ENCODE measurements at places on chromosomes 6 and 20. TPM values are rescaled to one million over a fixed set of nuclear protein-coding genes. Genes with fewer than 3 reads are reported as not detected.

GRCh38 chr20:32902456-32903420 is 44.0 kb downstream of the EFCAB8 start:
- peak; percentile 81 for DNase-seq

DNA sequence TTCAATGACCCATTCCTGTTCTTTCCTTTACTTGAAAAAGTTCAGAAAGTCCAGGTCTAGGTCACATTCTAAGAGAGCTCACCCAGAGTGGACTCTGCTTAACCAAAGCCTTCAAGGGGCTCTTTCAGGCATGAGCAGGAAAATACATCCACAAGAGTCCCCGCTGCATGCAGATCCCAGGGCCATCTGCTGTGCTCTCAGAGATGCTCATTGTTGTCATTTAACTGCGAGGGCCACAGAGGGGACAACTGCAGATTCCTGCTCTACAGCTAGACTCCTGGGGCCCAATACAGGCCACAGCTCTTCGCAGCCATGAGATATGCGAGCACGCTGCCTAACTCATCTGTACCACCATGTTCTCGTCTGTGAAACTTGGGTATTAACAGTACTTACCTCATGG is 295.6 kb upstream of the QKI start:
- no peak for DNase-seq

DNA sequence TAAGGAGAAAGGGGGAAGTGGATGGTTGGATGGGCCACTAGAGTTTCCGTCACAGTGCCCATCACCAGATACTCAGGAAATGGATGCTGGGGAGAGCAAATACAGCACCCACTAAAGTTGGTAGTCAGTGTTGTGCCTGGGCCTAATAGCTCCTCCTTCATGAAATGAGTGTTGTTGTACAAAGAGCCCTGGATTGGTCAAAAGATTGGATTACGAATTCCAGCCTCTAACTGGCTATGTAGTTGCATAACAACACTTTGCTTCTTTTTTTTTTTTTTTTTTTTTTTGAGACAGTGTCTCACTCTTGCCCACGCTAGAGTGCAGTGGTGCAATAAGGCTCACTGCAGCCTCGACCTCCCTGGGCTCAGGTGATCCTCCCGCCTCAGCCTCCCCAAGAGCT is 27.4 kb downstream of the KCNG1 start:
- DNase-seq, result no peak

GRCh38 chr6:47836639-47837038 is 54.8 kb downstream of the OPN5 start:
- DNase-seq, result no peak

GRCh38 chr6:21158873-21159272 is 434.7 kb upstream of the SOX4 start:
- no peak for DNase-seq

- DNase-seq, result no peak
Measured at GRCh38 chr6:125637207-125637606, 112.2 kb upstream of the HEY2 start.

- no peak for DNase-seq
Measured at GRCh38 chr6:107400616-107401147, 58.7 kb downstream of the PDSS2 start.

GRCh38 chr20:41734506-41734945 is 116.3 kb upstream of the CHD6 start:
- DNase-seq, result no peak

DNA sequence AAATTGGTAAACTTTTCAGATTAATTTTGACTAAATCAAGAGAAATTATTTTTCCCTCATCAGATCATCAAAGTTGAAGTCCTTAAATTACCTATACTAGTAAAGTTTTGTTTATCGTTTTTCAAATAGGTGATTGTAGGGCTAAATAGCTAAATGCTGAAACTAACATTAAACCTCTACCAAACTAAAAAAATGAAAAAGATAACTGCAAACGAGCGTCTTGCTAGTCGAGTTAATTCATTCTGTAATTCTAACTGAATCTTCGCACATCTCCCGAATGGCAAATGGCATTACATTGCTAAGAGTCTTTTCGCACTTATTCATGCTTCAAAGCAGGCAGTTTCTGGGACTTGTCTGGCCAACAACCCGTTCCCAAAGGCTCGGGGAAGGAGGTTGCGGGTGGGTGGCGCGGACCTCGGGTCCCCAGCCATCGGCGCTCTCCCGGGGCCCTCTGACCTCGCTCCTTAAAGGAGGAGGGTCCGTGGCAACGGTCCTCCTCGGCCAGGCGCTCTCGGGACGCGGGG is 43.8 kb downstream of the POPDC3 start:
- DNase-seq, result no peak

- no peak for DNase-seq
Measured at GRCh38 chr6:169997187-169997929, 245.9 kb downstream of the ERMARD start.

DNA sequence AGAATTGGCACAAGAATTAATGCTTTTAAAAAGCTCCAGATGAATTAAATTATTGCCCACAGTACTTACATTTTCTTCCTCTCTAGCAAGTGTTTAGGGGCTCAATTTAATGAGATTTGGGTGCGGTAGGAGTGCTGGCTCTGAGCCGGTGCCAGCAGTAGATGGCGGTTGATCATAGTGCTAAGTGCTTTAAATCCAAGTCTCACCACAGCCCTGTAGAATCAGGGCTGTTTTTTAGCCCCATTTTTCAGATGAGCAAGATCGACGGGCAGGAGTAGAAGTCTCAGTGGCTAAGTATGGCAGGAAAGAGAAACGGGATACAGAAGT is 136.9 kb upstream of the SALL4 start:
- DNase-seq, result no peak

GRCh38 chr20:10449270-10449669 is 14.2 kb downstream of the SLX4IP start:
- no peak for DNase-seq

DNA sequence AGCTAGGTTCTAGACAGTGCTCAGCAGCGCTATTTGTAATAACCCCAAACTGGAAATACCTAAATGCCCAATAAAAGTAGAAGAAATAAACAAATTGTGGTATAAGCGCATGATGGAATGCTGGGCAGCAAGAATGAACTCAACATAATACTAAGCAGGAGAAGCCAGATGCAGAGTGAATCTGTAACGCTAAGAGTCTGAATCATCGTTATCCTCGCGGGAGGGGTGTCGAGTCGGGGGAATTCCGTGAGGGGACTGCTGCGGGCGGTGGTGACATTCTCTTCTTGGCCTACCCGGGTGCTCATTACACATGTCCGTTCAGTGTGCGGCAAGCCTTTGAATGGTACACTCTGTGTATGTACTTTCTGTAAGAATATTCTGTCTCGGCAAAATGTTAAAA is 83.7 kb downstream of the SULF2 start:
- no peak for DNase-seq

- DNase-seq, result no peak
Measured at GRCh38 chr20:50648651-50649050, 42.7 kb downstream of the RIPOR3 start.

- DNase-seq, result no peak
Measured at GRCh38 chr6:91566467-91566866, 979.6 kb upstream of the MAP3K7 start.

DNA sequence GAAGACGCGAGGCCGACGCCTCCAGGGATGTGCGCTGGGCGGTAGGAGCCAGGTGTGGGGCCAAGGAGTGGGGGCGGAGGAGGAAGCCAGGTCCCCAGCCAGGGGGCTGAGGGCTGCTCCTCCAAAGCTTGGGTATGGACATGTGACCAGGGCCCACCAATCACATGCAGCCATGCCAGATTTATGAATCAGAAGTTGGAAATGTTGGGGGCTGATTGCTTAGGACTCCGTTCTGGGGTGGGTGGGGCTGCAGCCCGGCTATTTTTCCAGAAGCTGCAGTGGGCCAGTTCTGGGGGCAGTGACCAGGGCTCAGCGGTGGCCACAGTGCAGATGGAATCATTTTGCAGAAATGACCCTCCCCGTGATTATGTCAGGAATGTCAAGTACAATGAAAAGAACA is 96.0 kb downstream of the CEBPB start:
- DNase-seq, result peak; percentile 71

DNA sequence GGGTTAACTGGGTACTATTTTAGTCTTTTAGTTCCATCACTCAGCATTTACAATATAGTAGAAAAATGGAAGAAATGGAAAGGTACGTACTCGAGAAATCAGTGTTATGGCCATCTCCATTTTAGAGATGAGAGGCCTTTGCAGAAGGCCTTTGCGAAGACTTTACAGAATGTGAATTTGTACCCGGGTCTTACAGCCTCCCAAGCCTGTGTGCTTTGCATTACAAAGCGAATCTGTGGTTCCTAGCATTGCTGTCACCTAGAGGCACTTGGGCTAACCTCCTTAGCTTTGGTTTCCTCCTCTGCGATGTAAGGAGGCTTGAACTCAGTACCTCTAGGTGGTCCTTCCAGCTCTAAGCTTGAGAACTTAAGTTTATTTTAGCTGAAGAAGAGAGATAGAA is 10.9 kb downstream of the VAPB start:
- no peak for DNase-seq

- DNase-seq, result no peak
Measured at GRCh38 chr20:58649288-58650180, 1.5 kb upstream of the STX16 start.

DNA sequence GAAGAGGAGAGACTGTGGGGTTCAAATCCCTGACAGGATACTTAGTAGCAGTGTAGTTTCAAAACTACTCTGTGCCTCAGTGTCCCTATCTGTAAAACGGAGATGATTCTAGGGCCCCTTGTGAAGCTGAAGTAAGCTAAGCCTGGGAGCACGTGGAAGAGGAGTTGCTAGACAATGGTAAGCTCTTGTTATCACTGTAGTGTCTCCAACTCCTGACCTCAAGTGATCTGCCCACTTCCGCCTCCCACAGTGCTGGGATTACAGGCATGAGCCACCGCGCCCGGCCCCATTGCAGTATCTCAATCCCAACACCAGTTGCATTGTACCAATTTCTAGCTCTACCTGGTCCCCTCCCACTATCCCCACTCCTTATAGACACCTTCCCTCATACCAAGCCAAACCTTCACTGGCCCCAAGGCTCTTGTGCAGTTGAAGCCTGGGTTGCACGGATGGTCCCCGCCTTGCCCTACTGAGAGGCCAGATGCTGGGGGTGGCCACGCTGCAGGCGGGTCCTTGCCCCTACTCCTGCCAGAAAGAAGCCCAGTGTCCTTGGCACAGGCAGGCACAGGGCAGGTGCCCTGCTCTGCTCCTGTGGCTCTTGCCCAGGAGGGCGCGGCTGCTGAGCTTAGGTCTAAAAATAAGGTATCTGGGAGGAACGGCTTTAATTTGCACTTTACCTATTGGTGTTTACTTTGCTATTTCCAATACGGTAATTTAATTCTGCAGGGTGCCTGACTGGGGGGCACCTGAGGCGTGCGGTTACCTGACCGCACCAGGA is 118.1 kb downstream of the VEGFA start:
- peak; percentile 63 for DNase-seq

GRCh38 chr20:37346535-37347346 is 801 bp downstream of the SRC start:
- DNase-seq, result no peak

GRCh38 chr6:159116343-159116742 is 52.9 kb upstream of the FNDC1 start:
- no peak for DNase-seq

GRCh38 chr6:53202052-53202451 is 53.4 kb upstream of the GCM1 start:
- no peak for DNase-seq

DNA sequence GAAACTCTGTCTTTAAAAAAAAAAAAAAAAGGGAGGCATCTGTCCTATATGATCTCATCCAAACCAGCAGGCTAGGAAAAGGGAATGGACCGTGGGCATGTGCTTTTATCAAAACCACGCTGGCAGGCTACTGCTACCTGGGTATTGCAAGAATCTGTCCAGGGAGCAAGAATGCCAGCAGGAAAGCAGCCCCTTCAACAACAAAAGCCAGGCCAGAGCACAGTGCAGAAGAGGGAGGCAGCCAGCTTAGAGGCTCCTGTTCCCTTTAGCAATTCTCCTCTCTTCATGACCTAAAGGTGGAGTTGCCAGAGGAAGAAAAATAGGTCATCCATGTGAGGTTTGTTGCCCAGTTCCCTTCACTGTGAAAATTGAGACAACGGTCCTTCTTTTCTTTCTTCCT is 18.2 kb downstream of the TBC1D20 start:
- no peak for DNase-seq

GRCh38 chr6:52610011-52610410 is 33.2 kb upstream of the TRAM2 start:
- DNase-seq, result no peak

- DNase-seq, result no peak
Measured at GRCh38 chr20:32077190-32077589, 25.1 kb downstream of the HCK start.

DNA sequence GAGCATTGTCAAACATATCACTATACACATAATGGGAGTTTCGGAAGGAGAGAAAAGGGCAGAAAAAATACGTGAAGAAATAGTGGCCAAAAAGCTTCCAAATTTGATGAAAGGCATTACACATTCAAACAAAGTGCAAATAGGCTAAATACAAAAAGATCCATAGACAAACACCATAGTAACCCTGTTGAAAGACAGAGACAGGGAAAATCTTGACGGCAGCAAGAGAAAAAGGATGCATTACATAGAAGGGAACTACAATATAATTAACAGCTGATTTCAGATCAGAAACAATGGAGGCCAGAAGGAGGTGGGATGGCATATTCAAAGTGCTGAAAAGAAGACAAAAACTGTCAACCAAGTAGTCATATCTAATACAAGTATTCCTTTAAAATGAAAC is 170.8 kb downstream of the MRPL14 start:
- no peak for DNase-seq

GRCh38 chr6:42301986-42302385 is 84.3 kb upstream of the MRPS10 start:
- DNase-seq, result no peak

GRCh38 chr6:1940381-1940780 is 305.0 kb downstream of the GMDS start:
- DNase-seq, result no peak

DNA sequence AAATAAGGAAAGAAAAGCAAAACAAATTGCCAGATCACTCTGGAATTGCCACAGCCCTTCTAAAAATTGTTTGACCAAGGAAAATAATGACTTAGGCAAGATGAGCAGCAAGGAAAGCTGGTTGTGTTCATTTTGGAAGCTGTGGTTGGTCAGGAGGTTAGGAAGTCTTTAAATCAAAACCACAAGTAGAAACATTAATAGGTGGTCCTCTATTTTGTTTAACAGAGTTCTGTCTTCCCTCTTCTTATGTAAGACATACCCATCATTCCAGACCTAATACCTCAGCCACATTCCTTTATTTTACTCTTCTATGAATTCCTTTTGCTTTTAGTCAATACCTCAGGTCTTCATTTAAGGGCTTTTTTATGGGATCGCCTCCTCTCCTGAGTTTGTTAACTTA is 422.2 kb upstream of the PLCB4 start:
- DNase-seq, result no peak

- DNase-seq, result no peak
Measured at GRCh38 chr6:38389875-38390274, 249.9 kb downstream of the BTBD9 start.

LPA gene
- total RNA-seq, result not detected

HUS1B gene
- total RNA-seq, result 2.4 TPM

SCAF8 gene
- total RNA-seq, result 47.0 TPM

FAM209B gene
- total RNA-seq, result not detected

HLA-DMB gene
- total RNA-seq, result 73.1 TPM

GLP1R gene
- total RNA-seq, result not detected

NR2E1 gene
- not detected for total RNA-seq

PAK5 gene
- 0.33 TPM for total RNA-seq

TDP2 gene
- total RNA-seq, result 35.7 TPM

DEFB124 gene
- total RNA-seq, result 1.6 TPM

ECT2L gene
- 0.19 TPM for total RNA-seq

FAM83B gene
- total RNA-seq, result not detected

TRIM40 gene
- total RNA-seq, result not detected

UNC5CL gene
- total RNA-seq, result 0.75 TPM

BFSP1 gene
- total RNA-seq, result 2.6 TPM

TRIM38 gene
- 24.3 TPM for total RNA-seq

Data from aorta (tissue), 5 donors.